ENCODE measurements at places on chromosomes 1 and 21. TPM values are rescaled to one million over a fixed set of nuclear protein-coding genes. Genes with fewer than 3 reads are reported as not detected.

GPR3 gene
- total RNA-seq, result 0.36 TPM

SYCP1 gene
- total RNA-seq, result not detected

FALEC gene
- total RNA-seq, result not detected

RAB42 gene
- 14.6 TPM for total RNA-seq

RIIAD1 gene
- total RNA-seq, result not detected

FAM110D gene
- total RNA-seq, result not detected

CR1 gene
- not detected for total RNA-seq

GPR25 gene
- not detected for total RNA-seq

HJV gene
- not detected for total RNA-seq

UBASH3A gene
- total RNA-seq, result not detected

ARMH1 gene
- total RNA-seq, result 0.97 TPM

LEFTY2 gene
- not detected for total RNA-seq

TRABD2B gene
- total RNA-seq, result not detected

POTED gene
- total RNA-seq, result not detected

SLFNL1 gene
- total RNA-seq, result 0.65 TPM

FMO3 gene
- 0.16 TPM for total RNA-seq

BARHL2 gene
- total RNA-seq, result not detected

AMY2B gene
- 10.3 TPM for total RNA-seq

SYNC gene
- total RNA-seq, result 201 TPM

SMPDL3B gene
- not detected for total RNA-seq

PLEKHO1 gene
- 48.5 TPM for total RNA-seq

KRTAP11-1 gene
- total RNA-seq, result not detected

EXTL1 gene
- total RNA-seq, result 2.3 TPM

BRDT gene
- not detected for total RNA-seq

FAM72D gene
- not detected for total RNA-seq

SLC5A3 gene
- 163 TPM for total RNA-seq

OR2G6 gene
- not detected for total RNA-seq

CDC7 gene
- total RNA-seq, result 3.9 TPM

PRMT6 gene
- 17.0 TPM for total RNA-seq

HSPB7 gene
- total RNA-seq, result 22.2 TPM

NCF2 gene
- not detected for total RNA-seq

SETSIP gene
- total RNA-seq, result 0.16 TPM

LIN9 gene
- 0.85 TPM for total RNA-seq

SAMD11 gene
- 1.8 TPM for total RNA-seq

BGLAP gene
- total RNA-seq, result 0.16 TPM

PPOX gene
- 8.6 TPM for total RNA-seq
